Esophagus mucosa (tissue), 1 donor: ENCODE measurements at places on chromosomes 2 and 18.

GRCh38 chr2:201668402-201668910 is 25.2 kb upstream of the TMEM237 start:
- ATAC-seq = no peak

GRCh38 chr18:12779043-12779442 is 76.2 kb downstream of the PSMG2 start:
- no peak for ATAC-seq

- peak; percentile 90 for ATAC-seq
These were observed at the start of gene LIPG for GRCh38 chr18:49561289-49562193. Gene LIPG, plus strand, starts transcription at chr18:49562057. Its CDS starts 252 bp downstream, at chr18:49562309.

DNA sequence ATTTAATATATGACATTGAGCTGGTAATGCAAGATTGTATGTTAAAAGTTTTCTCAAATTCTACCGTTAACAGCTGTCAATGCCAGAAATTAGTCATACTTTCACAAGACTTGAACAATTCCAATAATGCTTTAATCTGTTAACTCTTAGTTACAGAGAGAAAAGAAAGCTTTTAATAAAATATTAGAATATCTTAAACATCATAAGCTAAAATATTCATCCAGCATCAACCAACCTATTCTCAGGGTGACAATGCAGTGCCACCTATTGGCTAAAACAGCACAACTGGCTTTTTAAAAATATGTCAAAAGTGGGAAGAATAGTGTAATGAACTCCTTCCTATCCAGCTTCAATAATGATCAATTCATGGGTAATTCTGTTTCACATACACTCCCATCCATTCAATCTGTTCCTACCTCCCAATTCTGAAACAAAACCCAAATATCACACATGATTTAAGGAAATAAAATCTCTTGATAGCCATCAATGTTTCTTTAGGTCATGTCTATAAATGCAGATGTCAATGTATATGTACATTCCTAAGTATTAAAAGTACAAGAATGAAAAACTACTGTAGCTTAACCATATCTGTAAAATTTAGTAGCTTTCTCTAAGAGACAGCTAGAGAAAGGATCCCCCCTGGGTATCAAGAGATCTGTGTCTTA is 79.8 kb upstream of the CCDC141 start:
- no peak for ATAC-seq

DNA sequence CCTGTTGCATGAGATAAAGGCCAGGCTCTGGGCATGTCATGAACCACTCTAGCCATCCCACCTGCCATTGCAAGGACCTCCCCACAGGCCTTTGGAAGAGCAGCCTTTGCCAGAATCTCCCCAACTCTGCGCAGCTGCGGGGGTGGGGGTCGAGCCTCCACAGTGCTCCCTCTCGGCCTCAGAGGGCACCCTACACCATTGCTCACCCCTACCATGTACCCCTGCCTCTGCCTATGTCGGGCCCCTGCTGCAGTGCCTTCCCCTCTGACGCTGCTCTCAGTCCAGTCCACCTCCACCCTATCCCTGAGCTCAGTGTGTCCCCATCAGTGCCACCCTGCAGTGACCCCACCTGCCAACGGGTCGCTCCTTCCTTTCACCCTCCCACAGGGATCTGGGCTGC is 679.7 kb upstream of the RAB6C start:
- ATAC-seq = no peak

DNA sequence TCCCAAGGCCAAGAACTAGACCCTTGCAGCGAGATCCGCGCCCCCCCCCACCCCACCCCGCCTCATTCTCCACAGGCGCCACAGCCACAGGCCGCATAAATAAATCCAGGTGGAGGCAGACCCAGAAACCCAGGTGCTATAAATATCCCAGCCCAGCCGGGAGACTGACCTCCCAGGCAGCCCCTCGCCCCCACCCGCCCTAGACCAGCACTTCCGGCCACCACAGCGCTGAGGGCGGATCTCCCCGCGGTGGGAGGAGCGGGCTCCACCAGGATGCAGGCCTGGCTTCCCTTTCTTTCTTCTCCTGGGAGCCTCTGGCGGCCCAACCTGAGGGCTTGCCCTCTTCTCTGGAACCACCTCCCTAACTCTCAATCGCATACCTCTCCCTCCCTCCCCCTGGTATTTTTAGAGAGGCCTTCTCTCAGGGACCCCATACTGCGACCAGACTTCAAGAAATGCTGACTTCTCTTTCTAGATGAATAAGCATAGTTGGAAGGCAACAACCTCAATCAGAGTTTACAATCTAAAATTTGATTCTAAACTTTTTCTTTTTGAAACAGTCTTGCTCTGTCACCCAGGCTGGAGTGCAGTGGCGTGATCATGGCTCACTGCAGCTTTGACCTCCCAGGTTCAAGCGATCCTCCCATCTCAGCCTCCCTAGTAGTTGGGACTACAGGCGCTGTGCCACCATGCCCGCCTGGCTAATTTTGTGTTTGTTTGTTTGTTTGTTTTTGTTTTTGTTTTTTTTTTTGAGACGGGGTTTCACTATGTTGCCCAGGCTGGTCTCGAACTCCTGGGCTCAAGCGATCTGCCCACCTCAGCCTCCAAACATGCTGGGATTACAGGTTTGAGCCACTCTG is 55.0 kb downstream of the PKDCC start:
- ATAC-seq = no peak

DNA sequence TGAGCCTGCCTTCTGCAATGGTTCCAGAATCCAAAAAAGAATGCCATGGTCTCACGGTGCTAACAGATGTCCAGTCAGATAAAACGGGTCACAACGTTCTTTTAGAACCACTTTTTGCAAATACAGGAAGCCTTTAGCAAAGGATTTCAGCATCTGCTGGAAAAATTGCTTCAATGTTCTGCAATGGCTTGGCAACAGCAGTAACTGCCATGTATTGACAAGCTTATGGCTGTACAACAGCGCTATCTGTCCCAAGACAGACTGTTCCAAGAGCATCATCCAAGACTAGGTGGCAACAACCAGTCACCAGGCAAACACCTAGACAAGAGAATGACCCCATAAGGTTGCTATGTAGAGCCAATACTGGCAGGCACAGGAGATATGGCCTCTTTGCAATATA is 37.6 kb upstream of the RIOK3 start:
- no peak for ATAC-seq

GRCh38 chr2:21452263-21452662 is 328.5 kb downstream of the TDRD15 start:
- ATAC-seq = no peak

GRCh38 chr2:29749843-29750242 is 171.5 kb downstream of the ALK start:
- ATAC-seq = peak; percentile 14

DNA sequence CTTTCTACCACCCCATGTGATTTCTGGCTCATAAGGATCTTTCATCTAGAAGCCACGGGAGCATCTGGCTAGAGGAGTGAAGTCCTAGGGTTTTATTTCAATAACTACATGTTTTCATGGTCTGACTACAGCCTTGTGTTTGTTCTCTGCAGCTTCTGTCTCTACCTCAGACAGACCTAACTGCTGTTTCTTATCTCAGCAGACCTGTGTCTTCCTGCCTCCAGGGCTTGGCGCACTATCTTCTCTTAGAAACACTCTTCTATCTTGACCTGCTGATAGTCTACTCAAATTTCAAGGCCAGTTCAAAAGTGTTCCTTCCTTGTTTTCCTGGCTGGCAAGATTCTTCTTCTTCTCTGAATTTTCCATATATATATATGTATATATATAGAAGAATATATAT is 11.0 kb upstream of the TRIB2 start:
- ATAC-seq = no peak
